ENCODE measurements at places on chromosomes 16 and 17. TPM values are rescaled to one million over a fixed set of nuclear protein-coding genes. Genes with fewer than 3 reads are reported as not detected.

DNA sequence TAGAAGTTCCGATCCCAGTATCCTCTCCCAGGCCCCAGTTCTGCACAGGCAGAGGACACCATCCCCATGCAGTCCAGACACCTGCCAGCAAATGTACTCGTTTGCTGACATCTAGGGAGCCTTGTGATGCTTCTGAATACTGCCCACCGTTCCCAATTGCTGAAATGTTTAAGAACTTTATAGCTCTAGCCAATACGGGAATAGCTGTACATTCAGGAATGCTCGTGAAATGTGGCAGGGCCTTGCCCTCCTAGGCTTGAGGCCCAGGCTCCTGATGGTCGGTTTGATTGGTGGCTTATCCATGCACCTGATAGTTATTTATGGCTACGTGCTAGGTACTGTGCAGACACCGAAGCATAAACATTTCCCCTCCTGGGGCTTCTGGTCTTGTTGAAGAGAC lies 255.5 kb downstream of the PRKCA start:
- H3K27me3 ChIP-seq = no peaks in the 10 kb centered on the region
- no peaks in the 10 kb centered on the region for H3K36me3 ChIP-seq
- H3K27ac ChIP-seq = no peak overlapping the region

GRCh38 chr17:49018748-49019147 lies 21.6 kb downstream of the IGF2BP1 start:
- H3K27ac ChIP-seq = no peak overlapping the region
- H3K27me3 ChIP-seq = no peaks in the 10 kb centered on the region
- no peaks in the 10 kb centered on the region for H3K36me3 ChIP-seq

DNA sequence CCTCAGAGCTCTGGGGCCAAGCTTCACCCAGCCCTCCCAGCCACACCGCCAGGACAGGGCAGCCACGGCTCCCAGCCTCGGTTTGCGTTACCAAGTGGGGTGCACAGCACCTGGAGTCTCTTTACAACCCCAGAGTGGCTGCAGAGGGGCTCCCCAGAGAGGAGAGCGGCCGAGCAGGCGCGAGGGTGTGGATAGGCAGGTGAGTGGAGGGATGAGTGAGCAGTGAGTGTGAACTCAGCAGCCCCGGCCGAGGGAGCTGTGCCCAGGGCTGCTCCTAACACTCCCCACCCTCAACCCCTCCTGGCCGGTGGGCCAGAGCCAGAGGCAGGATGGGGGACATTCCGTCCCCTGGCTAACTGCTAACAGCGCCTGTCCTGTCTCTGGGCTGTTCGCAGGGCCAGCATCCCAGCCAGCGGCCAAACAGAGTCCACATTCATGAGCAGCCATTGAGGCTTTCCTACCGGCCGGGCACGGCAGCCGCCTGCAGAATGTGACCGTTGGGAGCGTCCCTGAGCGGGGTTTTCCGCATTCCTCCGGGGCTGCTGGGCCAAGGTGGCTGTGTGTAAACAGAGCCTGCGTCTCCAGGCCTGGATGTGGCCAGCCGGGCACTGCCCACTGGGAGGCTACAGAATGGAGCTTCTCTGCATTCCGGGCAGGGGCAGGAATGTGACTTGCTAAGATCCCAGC lies 5.3 kb downstream of the ZNF469 start:
- no peak overlapping the region for H3K4me3 ChIP-seq
- H3K4me1 ChIP-seq = no peaks in the 10 kb centered on the region
- no peaks in the 10 kb centered on the region for H3K36me3 ChIP-seq
- no peaks in the 10 kb centered on the region for H3K27me3 ChIP-seq

DNA sequence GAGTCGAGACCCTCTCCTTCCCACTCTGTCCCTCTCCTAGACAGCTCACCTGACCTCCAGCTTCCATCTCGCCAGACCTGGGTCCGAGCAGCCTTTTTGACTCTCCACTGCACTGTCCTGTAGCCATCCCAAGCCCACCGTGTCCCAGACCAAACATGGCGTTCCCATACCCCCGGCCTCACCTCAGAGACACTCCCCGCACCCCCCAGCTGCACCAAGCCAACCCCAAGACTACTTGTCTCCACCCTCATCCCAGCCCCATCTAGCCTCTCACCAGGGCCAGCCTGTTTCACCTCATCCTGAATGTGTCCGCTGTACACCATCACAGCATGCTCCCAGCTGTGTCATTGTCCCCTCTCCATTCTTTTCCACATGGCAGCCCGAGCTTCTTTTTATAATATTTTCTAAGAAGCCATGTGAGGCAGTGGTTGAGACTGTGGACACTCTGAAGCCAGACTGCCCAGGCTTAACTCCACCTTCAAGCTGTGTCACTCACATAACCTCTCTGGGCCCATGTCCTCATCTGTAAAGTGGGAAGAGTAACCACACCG lies 1.5 kb downstream of the MYO15A start:
- no peak overlapping the region for H3K4me3 ChIP-seq
- no peak for DNase-seq
- H3K36me3 ChIP-seq = no peaks in the 10 kb centered on the region
- no peak overlapping the region for H3K27ac ChIP-seq
- no peaks in the 10 kb centered on the region for H3K27me3 ChIP-seq
- H3K4me1 ChIP-seq = no peaks in the 10 kb centered on the region

DNA sequence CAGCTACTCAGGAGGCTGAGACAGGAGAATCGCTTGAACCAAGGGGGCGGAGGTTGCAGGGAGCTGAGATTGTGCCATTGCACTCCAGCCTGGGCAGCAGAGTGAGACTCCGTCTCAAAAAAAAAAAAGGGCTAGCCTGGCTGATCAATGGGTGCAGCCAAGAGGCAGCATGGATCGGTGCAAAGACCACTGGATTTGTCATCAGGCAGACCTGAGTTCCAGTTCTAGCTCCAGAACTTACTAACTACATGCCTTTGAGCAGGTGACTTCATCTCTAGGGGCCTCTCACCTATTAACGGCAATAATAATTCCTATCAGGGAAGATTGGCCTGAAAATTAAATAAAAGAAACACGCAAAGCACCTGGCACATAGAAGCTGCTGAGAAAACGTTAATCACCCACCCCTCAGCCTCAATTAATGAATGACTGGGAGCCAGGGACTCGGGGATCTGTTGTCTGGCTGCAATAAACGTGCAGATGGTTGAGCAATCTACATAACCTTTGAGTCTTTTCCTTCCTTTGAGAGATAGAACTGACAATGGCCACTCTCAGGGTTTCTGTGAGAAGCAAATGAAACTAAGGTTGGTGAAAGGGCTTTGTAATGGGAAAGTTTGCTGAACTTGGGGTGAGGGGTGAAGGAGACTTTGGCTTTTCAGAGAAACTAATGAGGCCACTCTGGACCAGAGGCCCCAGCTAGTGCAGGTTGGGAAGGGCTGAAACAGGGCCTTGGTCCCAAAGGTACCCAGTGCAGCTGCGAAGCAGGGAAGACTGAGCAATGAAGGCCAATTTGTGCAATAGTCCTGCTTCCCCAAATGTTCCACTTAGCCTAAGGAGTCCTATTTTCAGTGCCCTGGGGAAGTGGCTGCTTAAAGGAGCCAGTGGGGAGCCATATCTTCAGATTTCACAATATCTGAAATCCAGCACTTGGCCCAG lies 7.6 kb downstream of the SEZ6L2 start:
- no peaks in the 10 kb centered on the region for H3K36me3 ChIP-seq
- no peak overlapping the region for H3K27ac ChIP-seq
- no peaks in the 10 kb centered on the region for H3K27me3 ChIP-seq
- no peak overlapping the region for H3K4me3 ChIP-seq
- no peaks in the 10 kb centered on the region for H3K4me1 ChIP-seq
- DNase-seq = no peak

GRCh38 chr17:42405963-42406495 lies 17.0 kb downstream of the CAVIN1 start:
- H3K27me3 ChIP-seq = no peaks in the 10 kb centered on the region
- DNase-seq = peak; percentile 89
- peaks cover 26% of the 10 kb centered on the region for H3K36me3 ChIP-seq
- H3K27ac ChIP-seq = peak overlapping the region; percentile 87

GRCh38 chr17:27525836-27526603 lies 69.8 kb downstream of the KSR1 start:
- H3K4me3 ChIP-seq = no peak overlapping the region
- H3K36me3 ChIP-seq = no peaks in the 10 kb centered on the region
- no peaks in the 10 kb centered on the region for H3K27me3 ChIP-seq
- no peaks in the 10 kb centered on the region for H3K4me1 ChIP-seq

DNA sequence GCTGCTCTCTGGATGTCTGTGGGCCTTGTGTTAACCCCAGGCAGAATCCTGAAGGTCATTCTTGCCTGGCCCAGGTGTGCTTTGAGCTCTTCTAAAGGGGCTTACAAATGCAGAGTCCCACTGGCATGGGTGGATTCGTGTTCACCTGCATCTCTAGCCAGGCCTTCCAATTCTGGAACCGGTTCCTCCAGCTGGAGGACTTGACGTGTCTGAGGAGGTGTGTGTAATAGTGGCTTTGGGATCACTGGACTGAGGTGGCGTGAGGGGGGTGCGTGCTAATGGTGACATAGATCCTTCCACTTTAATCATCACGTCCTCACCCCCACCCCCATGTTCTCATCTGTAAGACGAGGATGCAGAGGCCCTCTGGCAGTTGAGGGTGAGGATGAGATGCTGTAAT lies 4.8 kb downstream of the GSE1 start:
- no peaks in the 10 kb centered on the region for H3K27me3 ChIP-seq
- H3K4me1 ChIP-seq = peaks cover 6% of the 10 kb centered on the region
- no peaks in the 10 kb centered on the region for H3K36me3 ChIP-seq
- no peak overlapping the region for H3K4me3 ChIP-seq

GRCh38 chr17:16906680-16907079 lies 65.2 kb downstream of the TNFRSF13B start:
- H3K27ac ChIP-seq = no peak overlapping the region
- no peak for DNase-seq
- H3K36me3 ChIP-seq = no peaks in the 10 kb centered on the region

DNA sequence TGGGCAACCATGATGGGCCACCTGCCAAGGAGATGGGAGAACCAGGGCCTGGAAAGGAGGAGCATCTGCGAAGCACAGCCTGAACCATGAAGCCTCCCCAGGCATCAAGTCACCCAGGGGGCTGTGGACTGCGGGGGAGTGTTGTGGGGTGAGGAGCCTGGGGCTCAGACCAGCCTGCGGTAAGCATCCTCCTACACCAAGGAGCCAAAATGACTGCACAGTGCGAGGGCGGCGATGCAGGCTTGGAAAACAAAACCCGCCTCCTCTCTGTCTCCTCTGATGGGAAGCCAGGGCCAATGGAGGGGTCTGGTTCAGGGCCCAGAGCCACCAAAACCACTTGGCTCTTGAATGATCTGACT lies 18.1 kb upstream of the MAF start:
- DNase-seq = no peak
- no peak overlapping the region for H3K27ac ChIP-seq
- no peaks in the 10 kb centered on the region for H3K4me1 ChIP-seq
- no peaks in the 10 kb centered on the region for H3K27me3 ChIP-seq
- H3K4me3 ChIP-seq = no peak overlapping the region

DNA sequence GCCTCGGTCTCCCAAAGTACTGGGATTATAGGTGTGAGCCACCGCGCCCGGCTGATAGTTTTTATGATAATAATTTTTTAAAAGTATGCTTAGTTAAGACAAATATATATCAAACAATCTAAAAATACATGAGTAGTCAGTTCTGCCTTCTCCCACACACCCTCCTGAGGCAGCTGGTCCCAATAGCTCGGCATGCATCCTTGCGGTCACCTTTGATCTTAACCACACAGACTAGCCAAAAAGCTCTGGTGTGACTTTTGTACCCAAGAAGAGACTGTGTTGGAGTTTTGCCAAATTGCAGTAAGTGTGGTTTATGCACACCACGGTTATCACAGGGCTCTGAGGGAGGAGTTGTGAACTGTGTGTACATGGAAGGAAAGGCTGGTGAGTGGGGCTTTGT lies 25.6 kb downstream of the ATP6V0A1 start:
- no peaks in the 10 kb centered on the region for H3K27me3 ChIP-seq
- H3K4me3 ChIP-seq = no peak overlapping the region
- peaks cover 47% of the 10 kb centered on the region for H3K36me3 ChIP-seq
- H3K4me1 ChIP-seq = peaks cover 6% of the 10 kb centered on the region

DNA sequence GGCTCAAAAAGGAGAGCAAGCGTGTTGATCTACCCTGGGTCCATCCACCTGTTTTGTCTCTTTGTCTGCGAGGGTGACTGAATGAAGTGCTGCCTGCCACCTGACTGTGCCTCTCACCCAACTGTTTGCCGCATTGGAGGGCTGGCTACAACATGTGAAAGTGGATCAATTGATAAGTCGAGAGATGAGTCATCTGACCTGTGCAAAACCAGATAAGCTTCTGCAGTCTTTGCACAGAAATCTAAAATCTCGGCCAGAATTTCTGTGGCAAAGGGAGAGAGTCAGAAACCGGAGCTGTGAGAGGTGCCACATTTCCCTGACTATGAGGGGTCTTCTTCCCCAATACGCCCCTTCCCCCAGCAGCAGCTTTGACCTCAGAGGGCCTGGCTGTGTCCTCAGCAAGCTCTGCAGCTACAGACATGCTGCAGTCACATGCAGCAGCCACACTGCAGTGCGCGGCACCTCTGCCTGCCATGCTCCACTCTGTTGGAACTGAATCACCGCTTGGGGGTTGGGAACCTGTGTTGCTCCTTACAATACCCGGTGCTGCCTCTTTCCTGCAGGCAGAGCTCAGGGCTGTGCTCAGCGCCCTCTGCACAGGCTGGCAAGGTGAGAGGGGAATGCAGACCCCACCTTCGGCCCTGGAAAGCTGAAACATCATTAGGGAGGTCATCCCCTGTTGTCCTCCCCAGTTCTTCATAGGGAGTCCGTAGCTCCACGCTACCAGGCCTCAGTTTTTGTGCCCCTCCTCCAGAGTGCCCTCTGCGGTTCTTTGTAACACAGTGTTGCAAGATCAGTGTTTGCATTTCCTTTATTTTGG lies 16.2 kb upstream of the HAS3 start:
- no peak for DNase-seq
- no peaks in the 10 kb centered on the region for H3K27me3 ChIP-seq
- no peak overlapping the region for H3K4me3 ChIP-seq
- H3K27ac ChIP-seq = no peak overlapping the region

- H3K27ac ChIP-seq = peak overlapping the region; percentile 99
- DNase-seq = no peak
- H3K36me3 ChIP-seq = peaks cover 8% of the 10 kb centered on the region
- H3K4me3 ChIP-seq = no peak overlapping the region
- H3K4me1 ChIP-seq = peaks cover 13% of the 10 kb centered on the region
Observed at GRCh38 chr17:1718362-1719165, 5.9 kb upstream of the WDR81 start.

The KRTAP4-4 gene
- polyA plus RNA-seq = not detected

The KRTAP4-1 gene
- polyA plus RNA-seq = not detected

The CTCF gene
- 19.9 TPM for polyA plus RNA-seq

The CTRB1 gene
- polyA plus RNA-seq = not detected

The CES5A gene
- polyA plus RNA-seq = not detected

The G6PC1 gene
- not detected for polyA plus RNA-seq
